T-helper 2 cell treated with Interferon-gamma antibody and Interleukin-4, amounts not matched to agents 100 ng/mL and 5 ng/mL, for 36 hours (primary cell): ENCODE measurements at places on chromosomes 1 and 21. TPM values are rescaled to one million over a fixed set of nuclear protein-coding genes. Genes with fewer than 3 reads are reported as not detected.

Gene RYR2
- 0.39 and 0.45 TPM in 2 replicates for total RNA-seq

Gene MYOC
- not detected in 2 replicates for total RNA-seq

Gene FAAH
- 2.9 and 5.1 TPM in 2 replicates for total RNA-seq

Gene VWA1
- total RNA-seq: 0.27 and 0.68 TPM in 2 replicates

Gene ASCL5
- not detected in 2 replicates for total RNA-seq

Gene CNKSR1
- total RNA-seq: 5.9 and 7.2 TPM in 2 replicates

Gene SLC1A7
- total RNA-seq: not detected in 2 replicates

Gene TFF2
- total RNA-seq: not detected in 2 replicates

Gene CZIB
- 45.2 and 47.3 TPM in 2 replicates for total RNA-seq

Gene RGS1
- total RNA-seq: 8.6 and 11.1 TPM in 2 replicates

Gene GJA5
- not detected in 2 replicates for total RNA-seq

Gene PPFIA4
- 5.0 and 5.6 TPM in 2 replicates for total RNA-seq

Gene NGF
- total RNA-seq: not detected in 2 replicates

Gene MYBPHL
- total RNA-seq: not detected in 2 replicates

Gene PLA2G2A
- not detected in 2 replicates for total RNA-seq

Gene EIF4G3
- 48.4 and 49.7 TPM in 2 replicates for total RNA-seq
